Retinal pigment epithelial cell (primary cell): ENCODE measurements at places on chromosomes 1 and 21.

DNA sequence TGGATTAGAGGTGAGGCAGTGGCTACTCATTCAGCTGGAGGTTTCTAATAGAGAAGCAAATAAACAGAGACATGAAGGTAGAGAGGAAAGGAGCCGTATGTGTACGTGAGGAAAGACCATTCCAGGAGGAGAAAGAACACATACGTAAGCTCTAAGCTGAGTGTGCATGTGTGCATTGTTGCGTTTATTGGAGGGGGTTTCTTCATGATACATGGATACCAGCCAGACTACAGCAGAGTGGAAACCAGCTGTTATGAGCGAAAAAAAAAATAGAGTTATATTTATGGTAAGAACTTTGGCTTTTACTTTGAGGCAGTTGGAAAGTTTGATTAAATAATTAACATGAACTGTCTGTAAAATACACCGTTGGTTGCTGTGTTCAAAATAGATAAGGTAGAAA, 173.4 kb upstream of the RGS18 start:
- DNase-seq, result no peak

GRCh38 chr1:62271948-62272728, 47.1 kb downstream of the KANK4 start:
- DNase-seq, result no peak

DNA sequence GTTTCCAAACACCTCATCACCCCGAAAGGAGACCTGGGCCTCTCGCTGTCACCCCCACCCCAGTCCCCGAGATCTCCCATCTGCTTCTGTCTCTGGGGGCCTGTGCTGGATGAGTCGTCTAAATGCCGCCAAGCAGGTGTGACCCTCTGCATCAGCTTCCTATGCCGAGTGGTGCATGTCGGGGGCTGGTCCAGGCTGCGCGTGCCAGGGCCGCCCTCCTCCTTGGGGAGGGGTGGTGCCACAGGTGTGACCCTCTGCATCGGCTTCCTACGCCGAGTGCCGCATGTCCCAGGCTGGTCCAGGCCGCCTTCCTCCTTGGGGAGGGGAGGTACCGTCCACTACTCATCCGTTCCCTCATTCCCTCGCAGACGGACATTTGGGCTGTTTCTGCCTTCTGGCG, 115.7 kb downstream of the PRDM16 start:
- DNase-seq, result no peak

GRCh38 chr1:156053768-156054499, at the start of gene UBQLN4:
TSS of gene UBQLN4 (minus strand) at chr1:156053798. CDS start at chr1:156053701, 97 bp downstream.
- no peak for DNase-seq

DNA sequence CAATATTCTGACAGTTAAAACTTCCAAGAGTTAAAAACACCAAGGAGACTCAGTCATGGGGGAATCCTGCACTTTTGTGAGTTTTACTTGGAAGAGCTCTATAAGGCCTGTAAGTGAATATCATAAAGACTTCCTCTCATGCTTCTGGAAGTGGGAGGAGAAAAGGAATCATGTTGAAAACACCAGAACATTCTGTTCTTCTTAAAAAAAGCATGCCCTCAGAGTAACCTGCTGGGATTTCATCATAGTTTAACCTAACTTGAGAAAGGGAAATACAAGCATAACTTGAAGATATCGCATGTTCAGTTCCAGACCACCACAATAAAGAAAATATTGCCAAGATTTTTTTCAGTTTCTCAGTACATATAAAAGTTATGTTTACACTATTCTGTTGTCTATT, 51.9 kb downstream of the COL11A1 start:
- no peak for DNase-seq

DNA sequence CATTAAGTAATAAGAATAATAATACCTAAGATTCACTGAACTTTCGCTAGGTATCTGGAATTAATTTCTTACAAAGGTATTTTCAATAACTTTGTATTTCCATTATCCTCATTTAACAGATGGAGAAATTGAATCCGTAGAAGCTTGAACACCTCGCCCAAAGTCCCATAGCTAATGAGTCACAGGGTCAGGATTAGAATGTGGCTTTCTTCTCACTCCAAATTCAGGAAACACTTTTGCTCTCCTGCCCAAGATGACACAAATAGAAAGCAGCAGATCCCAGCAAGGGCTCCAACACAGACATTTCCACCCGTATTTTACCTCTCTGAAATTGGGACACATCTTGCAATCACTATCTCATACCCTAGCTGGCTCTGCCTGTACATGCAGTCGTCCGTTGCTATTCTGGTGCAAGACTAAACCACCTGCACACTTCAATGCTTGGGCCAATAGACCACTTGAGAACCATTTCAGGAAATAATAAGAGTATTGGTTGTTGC, 125.9 kb upstream of the GREM2 start:
- DNase-seq, result no peak

DNA sequence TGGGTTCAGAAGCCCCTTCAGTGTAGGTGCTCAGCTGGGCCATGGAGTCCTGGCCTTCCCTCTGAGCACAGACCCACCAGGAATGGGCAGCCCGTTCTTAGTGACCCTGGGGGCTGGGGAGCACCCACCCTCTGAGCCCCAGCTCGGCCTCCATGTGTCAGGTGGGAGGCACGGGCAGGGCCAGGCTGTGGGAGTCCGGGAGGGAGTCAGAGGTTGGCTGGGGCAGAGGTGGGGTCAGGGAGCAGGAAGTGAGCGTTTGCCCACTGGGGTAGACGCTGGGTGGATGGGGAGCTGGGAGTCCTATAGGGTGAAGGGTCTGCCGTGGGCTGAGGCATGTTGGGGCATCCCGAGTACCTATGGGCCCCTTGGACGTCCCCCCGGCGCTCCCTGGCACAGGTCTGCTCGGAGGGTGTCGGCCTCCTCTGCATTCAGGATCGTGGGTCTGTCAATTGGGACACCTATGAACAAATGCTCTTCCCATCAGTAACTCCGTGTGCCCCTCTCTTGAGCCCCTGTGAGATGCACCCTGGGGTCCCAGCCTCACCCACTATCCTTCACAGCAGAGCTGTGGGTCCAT, 30.5 kb downstream of the COL18A1 start:
- DNase-seq, result no peak

DNA sequence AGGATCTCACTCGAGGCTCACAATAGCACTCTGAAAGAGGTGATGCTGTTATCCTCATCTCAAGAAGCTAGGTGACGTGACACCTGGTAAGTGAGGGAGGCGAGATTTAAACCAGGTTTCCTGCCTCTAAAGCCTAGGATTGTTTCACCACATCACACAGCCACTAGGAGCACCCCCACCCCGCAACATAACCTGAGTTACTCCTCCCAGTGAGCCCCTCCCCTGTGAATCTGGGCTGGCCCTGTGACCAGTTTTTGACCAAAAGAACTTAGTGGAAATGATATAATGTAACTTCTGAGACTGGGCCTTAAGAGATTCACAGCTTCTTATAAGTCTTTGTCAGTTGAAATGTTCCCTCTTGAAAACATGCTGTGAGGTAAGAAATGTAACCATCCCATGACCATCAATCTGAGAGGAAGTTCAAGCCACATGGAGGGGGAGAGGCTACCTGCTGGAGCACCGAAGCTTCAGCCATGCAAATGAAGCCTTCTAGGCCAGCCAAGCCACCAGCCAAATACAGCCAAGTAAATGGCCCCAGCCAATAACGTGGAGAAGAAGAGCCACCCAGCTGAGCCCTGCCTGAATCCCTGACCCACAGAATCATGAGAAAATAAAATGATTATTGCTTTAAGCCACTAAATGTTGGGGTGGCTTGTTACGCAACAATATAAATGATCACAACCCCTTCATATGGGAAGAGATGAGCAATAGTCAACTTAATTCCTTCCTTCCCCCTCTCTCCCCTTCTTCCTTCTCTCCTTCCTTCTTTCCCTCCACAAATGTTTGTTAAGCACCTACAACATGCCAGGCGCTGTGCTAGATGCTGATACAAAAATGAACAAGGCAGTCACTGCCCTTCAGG, 61.0 kb upstream of the FAM20B start:
- no peak for DNase-seq

GRCh38 chr1:89451011-89451410, 73.6 kb upstream of the LRRC8B start:
- DNase-seq, result no peak

DNA sequence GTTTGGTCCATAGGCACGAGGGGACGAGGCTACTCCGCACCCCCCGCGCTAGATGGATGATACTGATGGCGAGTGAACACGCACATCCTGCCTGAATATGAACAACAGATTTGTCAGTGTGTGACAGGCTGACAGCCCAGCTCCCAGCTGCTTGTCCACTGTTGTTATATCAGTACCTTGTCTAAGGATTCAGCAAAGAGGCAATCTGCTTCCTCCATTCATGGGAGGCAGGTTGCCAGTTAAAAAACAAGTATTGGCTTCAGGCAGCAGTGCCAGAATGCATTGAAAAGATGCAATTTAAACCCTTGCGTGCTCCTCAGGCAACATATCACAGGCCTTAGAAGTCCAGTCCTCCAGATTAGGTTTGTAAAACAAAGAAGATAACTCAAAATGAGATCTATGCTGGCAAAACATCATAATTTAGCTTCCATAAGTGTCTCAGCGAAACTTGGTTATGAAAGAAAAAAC, 223.3 kb downstream of the GPATCH2 start:
- DNase-seq, result no peak

DNA sequence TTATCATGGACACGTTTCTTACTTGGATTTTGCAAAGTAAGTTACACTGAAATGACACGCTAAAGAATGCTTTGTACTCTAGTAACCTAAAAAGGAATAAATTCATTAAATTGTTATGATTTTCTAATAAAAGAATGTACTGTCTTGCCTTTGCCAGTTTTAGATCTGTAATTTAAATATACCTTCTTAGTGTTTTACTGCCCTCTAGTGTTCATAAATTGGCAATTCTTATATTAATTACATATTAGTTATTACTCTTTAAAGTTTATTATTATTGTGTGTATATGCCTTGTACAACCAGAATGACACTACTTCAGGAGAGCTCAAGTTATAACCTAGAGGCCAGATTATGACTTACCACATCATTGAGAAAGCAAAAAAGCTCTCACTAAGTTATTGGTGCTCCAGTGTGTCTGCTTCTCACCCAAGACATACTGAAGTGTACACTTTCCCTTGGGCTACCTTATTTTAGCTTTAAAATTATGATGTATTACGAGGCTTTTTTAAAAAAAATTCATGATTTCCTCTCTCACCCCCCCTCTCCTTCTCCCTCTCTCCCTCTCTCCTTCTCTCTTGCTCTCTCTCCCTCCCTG, 169.9 kb downstream of the HS2ST1 start:
- no peak for DNase-seq

GRCh38 chr1:199087144-199087543, 448.3 kb downstream of the PTPRC start:
- DNase-seq, result peak; percentile 5

DNA sequence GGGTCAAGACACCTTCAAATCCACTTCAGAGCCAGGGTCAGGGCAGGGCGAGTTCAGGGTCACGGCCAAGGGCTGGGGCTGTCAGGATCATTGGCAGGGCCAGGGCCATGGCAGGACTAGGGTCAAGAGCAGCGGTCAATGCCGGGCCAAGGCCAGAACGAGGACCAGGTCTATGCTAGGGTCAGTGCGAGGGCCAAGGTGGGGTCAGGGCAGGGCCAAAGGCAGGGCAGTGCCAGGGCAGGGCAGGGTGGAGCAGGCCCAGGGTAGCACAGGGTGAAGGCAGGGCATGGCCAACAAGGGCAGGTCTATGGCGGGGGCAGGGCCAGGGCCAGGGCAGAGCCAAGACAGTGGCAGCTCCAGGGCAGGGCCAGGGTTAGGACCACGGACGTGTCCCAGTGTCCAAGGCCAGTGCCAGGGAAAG, 154.0 kb downstream of the LIPI start:
- no peak for DNase-seq

DNA sequence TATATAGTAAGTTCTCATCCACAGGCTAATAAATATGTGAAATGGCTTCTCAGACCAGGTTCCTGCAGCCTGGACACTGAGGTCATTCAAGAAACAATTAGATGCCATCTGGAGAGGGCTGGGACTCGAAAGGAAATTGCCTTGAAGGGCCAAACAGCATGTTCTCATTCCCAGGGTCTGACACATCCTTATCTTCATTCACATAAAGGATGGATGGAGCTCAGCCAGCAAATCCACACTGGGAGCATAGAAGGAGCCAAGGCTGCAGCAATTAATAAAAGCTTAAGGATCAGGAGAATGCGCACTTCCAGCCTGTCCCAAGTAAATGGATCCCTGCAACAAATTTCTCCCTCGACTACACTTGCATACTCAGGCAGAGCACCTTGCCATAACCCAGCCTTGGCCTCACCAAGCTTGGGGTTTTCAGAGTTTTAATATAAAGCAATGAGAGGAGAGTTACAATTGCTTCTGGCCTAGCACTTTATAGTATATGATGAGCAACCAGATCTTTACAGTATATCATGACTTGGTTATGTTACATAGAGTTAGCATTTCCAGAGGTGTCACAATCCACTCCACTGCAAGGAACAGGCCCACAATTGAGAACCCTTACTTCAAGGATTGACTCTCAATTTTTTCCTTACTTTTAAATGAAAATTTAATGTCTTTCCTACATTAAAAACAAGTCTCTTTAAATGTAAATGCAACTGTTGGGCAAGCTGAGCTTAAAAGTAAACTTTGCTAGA, 55.9 kb downstream of the BCAR3 start:
- DNase-seq, result peak; percentile 78

DNA sequence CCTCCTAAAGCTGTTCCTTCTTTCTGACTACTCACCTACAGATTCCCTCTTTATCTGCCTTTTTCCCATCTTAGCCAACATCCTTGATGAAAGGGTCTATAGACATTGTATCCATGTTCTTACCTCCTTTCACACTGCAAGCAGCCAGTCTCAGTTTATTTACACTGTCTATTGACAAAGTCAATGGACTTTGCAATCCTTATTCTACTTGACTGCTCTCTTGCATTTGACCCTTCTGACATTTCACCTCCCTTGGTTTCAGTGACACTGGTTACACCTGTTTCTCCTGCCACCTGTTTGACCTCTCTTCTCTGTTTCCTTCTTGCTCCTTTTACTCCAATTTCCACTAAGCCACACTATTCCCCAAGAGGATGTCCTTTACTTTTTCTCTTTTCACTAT, 224.0 kb upstream of the SNX7 start:
- no peak for DNase-seq
